Stimulated activated CD8-positive, alpha-beta memory T cell treated with anti-CD3 and anti-CD28 coated beads, Interleukin-15, amount 100 ng/mL, for 4 hours (primary cell): ENCODE measurements at places on chromosomes 13 and 19.

GRCh38 chr19:18848878-18849661 is 17.3 kb downstream of the UPF1 start:
- no peak for DNase-seq

- no peak for DNase-seq
These were observed 1129.3 kb upstream of the PCDH20 start for GRCh38 chr13:62544928-62545327.

GRCh38 chr19:2392366-2392765 is 32.3 kb downstream of the TMPRSS9 start:
- DNase-seq, result no peak

DNA sequence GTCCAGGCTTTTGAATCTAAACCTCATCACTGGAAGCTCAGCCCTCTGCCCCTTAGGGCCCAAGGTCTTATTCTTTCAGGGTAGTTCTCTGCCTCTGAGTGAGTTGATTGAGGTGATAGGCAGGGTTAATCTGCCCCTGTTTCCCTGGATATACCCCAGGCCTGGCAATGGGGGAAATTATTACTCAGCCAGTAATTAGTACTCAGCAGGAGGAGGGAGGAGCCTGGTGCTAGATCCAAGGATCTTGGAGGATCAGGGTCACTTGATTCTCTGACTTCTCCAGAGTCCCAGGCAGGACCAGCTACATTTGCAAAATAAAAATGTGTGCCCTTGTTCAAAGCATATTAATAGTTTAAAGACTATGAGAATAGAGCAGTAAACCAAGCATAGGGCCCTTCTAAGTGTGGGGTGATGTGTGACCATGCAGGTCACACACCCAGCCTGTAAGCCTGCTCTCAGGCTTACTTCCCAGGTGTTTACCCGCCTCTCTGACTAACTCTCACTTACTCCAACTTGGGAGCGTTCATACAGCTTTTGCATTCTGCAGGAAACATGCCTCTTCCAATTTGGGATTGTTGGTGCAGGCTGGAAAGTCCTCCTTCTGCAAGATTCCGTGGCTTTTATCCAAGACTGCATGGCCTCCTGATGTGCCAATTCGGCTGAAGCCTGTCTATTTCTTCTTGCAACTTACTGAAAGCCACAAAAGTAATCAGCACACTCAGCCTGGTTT is 7.9 kb upstream of the STK24 start:
- DNase-seq, result no peak

- DNase-seq, result no peak
These were observed 16.0 kb upstream of the ZNF554 start for GRCh38 chr19:2803486-2804155.

DNA sequence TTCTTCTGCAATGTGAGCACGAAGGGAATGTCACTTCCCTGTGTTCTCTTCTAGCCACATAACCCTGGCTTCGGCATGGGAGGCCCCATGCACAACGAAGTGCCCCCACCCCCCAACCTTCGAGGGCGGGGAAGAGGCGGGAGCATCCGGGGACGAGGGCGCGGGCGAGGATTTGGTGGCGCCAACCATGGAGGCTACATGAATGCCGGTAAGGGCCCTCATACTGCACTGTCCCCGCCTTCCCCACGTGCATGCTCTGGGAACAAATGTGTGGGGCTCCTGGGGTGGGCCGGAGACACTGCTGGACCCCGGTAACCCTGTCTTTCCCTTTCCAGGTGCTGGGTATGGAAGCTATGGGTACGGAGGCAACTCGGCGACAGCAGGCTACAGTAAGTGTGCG is 17.7 kb upstream of the QTRT1 start:
- no peak for DNase-seq

GRCh38 chr19:9309974-9310446 is 372 bp upstream of the ZNF699 start:
- DNase-seq, result no peak

DNA sequence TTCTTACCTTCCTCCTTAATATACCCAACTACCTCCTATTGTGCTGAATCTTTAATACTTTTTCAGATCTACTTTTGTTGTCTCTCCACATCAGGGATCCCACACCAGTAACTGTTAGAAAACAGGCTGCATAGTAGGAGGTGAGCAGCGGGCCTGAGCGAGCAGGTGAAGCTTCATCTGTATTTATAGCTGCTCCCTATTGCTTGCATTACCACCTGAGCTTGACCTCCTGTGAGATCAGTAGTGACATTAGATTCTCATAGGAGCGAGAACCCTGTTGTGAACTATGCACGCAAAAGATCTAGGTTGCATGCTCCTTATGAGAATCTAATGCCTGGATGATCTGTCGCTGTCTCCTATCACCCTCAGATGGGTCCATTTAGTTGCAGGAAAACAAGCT is 279.8 kb downstream of the DIAPH3 start:
- no peak for DNase-seq

- DNase-seq, result no peak
These were observed 2.3 kb upstream of the TPM4 start for GRCh38 chr19:16073988-16074387.

DNA sequence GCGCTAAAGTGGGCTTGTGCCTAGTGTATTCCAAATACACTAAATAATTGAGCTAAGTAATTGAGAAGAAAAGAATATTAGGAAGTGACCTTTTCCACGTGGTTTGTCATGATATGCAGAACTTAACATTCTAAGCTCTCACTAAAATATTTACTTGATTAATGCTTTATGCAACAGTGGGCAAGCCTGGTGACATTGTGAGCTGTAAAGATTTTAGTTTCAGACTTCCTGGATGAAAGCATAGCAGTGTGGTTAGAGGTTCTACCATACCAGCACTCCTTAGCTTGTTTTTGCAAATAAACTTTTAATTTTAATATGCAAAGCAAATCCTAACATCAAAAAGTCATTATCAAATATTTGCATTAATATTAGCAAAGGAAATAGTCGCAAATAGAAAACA is 1065.1 kb upstream of the SPRY2 start:
- DNase-seq, result no peak

DNA sequence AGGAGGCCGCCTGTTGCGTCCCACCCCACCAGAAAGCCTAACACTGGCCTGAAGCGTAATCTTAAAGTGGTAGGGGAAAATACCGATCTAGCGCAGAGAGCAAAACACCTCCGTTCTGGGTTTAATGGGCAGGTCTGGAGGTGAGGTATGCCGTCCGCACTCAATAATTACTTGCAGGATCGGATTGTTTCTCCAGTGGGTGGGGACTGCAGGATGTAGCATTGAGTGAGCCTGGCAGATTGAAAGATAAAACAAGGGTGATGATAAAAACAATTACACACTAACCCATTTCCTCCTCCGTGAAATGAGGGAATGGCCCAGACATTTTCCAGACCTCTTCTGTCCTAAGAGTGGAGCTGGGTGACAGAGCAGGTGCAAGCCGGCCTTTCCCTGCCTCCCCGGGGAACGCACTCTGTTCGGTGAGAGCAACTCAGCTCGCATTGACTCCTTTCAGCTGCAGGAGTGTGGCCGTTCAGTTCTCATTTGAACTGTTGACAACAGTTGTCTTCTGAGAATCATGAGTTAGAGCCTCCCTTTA is 110.2 kb upstream of the DOCK9 start:
- DNase-seq, result no peak

GRCh38 chr13:51858433-51859247 is 3.1 kb upstream of the CCDC70 start:
- no peak for DNase-seq

DNA sequence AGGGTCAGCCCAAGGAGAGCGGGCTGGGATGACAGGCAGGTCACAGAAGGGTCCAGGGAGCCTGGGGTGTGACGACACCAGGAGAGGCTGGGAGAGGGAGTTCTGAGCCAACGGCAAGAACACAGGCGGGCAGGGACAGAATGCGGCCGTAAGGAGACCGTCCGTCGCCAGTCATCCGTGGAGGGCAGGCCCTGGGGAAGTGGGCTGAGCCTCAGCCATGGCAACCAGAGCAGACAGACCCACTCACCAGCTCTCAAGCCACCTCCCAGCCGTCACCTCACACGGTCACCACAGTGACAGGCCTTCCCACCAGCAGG is 3.7 kb upstream of the TMEM86B start:
- no peak for DNase-seq

DNA sequence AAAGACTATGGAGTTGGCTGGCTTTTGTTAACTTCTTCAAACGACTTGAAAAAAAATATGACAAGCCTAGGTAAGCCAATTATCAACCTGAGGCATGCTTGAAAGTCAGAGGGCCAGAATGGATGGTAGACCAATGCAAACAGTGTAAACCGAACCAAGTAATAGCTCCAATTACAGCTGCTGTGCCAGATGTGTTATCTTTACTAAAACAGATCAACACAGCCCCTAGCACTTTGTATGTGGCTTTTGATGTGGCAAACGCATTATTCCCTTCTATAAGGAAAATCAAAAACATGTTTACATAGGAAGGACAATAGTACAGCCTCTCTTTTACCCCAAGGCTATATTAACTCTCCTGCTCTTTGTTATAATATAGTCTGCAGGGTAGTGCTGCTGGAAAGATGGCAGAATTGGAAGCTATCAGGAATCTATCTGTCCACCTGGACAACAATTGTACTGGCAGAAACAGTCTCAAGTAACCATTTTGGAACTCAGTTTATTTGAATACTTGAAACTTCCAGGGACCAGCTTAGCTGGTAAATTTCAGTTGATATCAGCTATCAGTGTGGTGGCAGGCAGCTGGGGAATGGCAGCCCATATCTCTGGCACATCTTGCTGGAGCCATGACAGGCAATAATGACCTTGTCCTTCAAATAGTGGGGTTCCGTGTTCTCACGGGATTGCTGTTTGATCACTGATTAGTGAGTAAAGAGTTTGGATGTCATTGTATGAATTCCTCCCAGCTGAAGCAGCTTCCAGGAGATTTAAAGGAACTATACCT is 144.4 kb upstream of the WASF3 start:
- DNase-seq, result no peak

DNA sequence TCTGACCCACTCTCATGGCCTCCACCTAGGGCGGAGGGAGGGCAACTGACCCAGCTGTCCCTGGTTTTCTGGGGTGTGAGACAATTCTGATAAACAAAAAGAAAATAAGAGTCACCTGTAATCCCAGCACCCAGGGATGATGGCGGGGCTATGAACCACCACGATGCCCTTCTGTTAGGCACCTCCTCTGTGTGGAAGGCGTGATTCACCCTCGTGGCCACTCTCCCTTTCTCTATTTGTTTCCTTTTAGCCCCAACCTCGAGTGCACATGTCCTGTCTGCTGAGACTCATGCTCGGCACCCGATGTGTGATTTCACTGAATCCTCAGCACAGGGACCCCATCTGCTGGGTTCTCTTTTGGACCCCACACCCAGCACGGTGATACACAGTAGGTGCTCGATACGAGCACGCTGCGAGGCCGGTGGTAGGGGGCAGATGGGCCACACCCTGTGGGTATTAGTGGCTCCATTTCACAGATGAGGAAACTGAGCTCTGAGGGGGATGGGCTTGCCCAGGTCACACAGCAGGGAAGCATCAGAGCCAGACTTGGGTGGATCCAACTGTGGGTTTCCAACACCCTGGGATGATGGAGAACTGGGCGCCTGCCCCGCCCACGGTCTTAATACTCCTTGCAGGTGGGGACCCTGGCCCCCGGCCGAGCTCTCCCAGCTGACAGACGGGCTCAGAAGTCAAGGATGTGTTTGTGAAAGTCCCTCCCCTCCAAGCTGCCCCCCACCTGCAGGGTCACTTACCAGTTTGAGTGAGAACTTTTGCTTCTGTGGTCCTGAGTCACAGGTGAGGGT is 24.9 kb downstream of the VRK3 start:
- no peak for DNase-seq

DNA sequence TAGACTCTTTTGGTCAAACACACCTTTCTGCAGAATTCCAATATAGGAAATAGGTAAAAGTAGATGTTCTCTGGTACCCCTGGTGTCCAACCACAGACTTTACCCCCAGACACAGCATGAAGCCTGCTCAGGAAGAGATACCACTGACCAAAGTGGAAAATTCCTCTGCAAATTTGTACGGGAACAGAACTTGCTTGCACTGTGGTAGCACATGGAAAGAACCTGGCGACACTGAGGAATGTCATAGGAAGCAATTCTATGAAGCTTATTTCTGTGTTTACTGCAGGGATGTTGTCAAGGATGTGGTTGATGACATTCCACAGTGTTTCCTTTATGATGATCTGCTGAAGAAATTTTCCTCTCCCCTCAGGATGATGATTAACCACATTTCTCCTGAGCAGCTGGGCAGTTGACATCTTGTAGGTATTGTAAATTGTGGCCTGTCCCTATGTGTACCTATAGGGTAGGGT is 48.9 kb upstream of the TNFSF11 start:
- no peak for DNase-seq

DNA sequence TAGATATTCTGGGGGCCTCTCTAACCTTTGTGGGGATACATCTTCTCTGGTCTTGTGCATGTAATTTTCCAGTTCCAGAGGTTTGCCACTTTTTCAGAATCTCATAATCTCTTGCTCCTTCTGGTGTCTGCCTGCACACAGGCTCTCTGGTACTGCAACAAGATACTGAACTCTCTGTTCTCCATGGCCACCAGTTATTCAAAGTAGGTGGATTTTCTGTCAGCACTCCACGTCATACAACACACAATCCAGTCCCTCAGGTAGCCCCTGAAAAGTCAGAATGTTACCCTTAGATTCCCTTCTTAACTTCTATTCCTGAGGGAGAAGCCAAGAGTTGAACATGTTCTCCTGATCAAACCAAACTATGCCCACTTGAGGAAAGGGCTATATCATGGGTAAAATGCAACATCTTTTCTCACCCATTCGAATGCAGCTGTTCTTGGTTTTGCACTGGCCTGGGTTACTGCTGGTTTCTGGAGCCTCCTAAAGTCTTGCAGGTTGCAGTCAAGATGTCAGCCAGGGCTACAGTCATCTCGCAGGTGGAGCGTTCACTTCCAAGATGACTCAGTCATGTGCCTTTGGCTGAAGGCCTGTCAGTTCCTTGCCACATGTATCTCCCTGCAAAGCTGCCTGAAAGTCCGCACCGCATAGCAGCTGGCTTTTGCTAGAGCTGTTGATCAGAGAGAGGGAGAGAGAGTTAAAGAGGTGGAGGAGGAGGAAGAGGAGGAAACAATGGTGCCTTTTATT is 57.7 kb upstream of the TUBA3C start:
- no peak for DNase-seq

GRCh38 chr19:58107778-58108545 is 9.9 kb upstream of the ZSCAN18 start:
- no peak for DNase-seq

GRCh38 chr13:26508885-26509284 is 48.6 kb upstream of the WASF3 start:
- no peak for DNase-seq

GRCh38 chr13:110912651-110913051 is 2.2 kb downstream of the ANKRD10 start:
- DNase-seq, result no peak

GRCh38 chr19:10998045-10998533 is 37.3 kb downstream of the SMARCA4 start:
- DNase-seq, result no peak

DNA sequence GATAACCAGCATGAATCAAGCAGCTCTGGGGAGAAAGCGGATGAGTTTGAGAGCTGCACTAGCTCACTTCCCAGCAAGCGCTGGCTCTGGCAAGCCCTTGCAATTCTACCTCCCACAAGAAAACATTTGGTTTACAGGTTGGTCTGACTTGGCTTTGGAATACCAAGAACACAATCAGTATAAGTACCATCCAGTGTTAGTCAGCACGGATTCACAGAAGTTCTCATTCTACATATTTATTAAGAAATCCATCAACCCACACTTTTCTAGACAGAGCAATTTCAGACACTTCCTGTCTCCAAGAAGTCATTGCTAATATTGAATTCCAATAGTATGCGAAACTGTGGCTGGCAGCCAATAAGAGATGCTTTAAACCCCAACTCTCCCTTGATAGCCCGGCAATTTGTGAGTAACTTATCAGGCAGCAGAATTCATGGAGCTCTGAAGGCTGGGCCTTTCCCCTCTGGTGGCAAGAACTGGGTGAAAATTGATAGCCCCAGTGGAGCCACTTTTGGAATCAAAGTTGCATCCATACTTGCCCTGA is 59.4 kb upstream of the WASF3 start:
- DNase-seq, result no peak
